GM12891 (cell line): ENCODE measurements at places on chromosomes 16 and 17.

- no peak for DNase-seq
These were observed 3.8 kb downstream of the CMIP start for GRCh38 chr16:81448154-81449131.

- no peak for DNase-seq
These were observed 5.2 kb upstream of the PKMYT1 start for GRCh38 chr16:2985462-2985861.

- no peak for DNase-seq
These were observed 54.9 kb downstream of the CYLD start for GRCh38 chr16:50796829-50797228.

GRCh38 chr16:56614549-56614991 is 6.2 kb downstream of the MT2A start:
- DNase-seq: no peak

- no peak for DNase-seq
These were observed 22.5 kb upstream of the TACO1 start for GRCh38 chr17:63578027-63578768.

DNA sequence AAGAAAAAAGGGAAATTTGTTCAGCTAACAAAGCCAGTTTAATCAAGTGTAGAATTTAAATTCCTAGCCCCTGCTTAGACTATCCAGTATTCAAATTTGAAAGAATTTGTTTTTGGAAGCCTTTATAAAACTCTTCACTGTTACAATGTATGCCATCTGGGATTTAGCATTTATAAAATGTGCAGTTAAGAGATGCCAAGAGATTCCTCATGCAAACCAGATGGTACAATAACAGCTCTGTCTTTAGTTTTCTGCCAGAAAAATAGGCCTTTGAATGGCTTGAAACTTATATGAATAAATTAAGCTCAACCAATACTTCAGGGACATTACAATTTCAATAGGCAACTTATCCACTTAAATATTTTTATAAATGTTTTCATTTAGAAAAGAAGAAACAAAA is 6.8 kb upstream of the ANKS4B start:
- DNase-seq: no peak

DNA sequence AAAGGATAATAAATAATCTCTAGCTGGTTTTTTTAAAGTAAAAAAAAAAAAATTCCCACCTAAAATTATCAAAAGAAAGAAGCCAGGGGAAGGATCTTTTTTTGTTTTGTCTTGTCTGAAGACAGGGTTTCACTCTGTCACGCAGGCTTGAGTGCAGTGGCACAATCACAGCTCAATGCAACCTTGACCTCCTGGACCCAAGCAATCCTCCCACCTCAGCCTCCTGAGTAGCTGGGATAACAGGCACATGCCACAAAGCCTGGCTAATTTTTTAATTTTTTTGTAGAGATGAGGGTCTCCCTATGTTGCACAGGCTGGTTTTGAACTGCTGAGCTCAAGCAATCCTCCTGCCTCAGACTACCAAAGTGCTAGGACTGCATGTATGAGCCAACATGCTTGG is 78.4 kb upstream of the STAC2 start:
- DNase-seq: no peak

DNA sequence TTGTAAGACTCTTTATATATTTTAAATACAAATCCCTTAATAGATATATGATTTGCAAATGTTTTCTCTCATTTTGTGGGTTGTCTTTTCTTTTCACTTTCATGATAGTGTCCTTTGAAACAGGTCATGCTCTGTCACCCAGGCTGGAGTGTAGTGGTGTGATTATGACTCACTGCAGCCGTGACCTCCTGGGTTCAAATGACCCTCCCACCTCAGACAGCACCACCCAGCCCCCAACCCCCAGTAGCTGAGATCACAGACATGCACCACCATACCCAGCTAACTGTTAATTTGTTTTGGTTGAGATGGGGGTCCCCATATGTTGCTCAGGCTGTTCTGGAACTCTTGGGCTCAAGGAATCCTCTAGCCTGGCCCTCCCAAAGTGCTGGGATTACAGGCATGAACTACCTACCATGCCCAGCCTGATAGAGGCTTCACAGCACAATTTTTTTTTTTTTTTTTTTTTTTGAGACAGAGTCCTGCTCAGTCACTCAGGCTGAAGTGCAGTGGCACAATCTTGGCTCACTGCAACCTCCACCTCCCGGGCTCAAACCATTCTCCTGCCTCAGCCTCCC is 18.5 kb upstream of the TMIGD1 start:
- no peak for DNase-seq

DNA sequence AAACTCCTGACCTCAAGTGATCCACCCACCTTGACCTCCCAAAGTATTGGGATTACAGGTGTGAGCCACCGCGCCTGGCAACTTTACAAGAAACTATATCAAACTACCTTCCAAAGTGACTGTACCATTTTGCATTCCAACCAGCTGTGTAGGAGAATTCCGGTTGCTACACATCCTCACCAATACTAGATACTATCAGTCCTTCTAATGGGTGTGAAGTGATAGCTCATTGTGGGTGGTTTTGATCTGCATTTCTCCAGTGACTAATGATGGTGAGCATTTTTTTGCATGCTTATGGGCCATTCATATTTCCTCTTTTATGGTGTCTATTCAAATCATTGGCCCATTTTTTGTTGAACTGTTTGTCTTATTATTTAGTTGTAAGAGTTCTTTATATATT is 37.7 kb downstream of the SCNN1B start:
- no peak for DNase-seq

GRCh38 chr17:78498848-78499247 is 78.3 kb downstream of the DNAH17 start:
- DNase-seq: no peak

- DNase-seq: no peak
These were observed at the start of gene ALOXE3 for GRCh38 chr17:8117980-8118768. TSS of gene ALOXE3 (minus strand) at chr17:8118514. CDS start at chr17:8117990, 524 bp downstream.

DNA sequence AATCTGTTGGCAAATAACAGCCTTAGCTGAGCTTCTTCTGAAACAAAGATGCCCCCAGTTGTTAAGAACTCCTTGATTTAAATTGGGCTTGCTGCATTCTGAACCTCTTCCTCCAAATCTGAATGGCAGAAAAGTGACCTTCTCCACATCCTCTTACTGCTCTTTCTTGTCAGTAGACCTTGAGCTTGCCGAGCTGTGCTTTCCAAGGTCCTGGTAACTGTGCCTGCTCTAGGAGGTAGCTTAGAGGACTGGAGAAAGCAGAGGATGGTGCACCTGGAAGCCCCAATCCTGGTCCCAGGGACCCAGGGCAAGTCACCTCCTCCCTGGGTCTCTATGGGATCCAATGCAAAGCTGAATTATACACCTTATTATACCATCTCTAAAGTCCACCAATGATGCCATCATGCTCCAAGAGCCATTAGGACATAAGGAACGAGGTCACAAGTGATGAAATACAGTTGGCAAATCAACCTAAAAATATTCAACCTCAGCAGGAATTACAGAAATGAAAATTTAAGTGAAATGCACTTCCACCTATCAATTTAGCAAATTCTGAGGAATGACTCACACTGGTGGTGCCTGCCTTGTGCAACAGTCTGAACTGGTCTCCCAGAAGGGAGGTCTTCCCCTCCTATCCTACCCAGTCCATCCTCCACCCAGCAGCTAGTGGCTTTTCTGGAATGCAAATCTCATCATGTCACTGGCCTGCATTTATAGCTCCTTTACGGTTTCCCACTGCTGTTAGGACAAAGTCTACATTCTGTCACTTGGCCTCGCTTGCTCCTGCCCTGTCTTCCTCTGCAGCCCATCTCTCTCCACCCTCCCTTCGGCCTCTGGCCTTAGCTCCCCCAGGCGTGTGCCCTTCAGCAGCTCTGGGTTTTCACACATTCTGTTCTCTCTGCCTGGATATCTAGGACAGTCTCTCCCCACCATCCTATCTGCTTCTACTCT is 36.6 kb downstream of the TOM1L2 start:
- no peak for DNase-seq

DNA sequence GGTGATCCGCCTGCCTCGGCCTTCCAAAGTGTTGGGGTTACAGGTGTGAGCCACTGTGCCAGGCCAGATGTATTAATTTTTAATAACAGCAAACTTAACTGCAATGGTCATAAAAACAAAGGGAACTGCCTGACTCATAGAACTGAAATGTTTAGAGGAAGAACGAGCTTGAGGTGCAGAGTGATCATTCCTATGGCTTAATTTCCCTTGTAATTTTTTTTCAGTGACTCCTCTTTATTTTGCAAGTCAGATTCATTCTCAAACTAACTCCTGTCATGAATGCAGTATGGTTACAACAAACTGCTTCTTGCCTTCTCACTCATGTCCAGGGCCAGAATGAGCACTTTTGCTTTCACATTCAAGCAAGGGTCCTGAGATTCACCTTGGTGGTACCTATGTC is 231.3 kb downstream of the HAPSTR1 start:
- no peak for DNase-seq

DNA sequence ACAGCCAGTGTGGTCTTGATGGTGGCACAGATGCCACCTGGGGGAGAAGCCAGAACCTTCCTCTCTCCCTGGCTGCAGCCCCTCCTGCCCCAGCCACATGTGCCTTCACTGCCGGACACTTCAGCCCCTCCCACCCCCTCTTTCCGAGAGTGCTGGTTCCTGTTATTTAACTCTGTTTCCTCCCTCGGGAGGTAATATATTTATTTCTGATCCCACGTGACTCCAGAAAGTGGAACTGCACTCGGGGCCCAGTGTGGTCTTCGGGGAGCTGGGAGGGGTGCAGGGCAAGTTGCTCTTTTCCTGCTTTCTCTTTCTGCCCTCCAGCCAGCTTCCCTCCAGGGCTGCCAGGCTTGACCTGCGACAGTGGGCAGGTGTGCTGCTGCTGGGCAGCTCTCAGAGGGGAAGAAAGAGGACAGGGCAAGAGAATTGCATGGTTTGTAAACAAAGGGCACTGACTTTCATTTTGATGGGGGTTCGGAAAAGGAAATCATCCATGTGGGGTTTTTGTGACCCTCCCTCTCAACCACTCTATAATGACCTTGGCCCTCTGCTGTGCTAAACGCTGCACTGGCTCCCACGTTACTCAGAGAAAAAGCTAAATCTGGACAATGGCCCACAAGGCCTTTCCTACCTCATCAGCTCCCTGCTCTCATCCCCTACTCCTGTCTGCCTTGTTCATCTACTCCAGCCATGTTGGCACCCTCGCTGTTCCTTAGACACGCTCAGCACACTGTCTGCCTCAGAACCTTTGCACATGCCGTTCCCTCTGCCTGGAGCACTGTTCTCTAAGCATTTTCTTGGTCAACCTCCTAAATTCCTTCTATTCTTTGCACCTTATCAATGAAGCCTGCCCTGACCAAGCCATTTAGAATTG is 8.2 kb upstream of the CIITA start:
- no peak for DNase-seq

- no peak for DNase-seq
These were observed 11.1 kb upstream of the CCDC154 start for GRCh38 chr16:1455190-1456171.

DNA sequence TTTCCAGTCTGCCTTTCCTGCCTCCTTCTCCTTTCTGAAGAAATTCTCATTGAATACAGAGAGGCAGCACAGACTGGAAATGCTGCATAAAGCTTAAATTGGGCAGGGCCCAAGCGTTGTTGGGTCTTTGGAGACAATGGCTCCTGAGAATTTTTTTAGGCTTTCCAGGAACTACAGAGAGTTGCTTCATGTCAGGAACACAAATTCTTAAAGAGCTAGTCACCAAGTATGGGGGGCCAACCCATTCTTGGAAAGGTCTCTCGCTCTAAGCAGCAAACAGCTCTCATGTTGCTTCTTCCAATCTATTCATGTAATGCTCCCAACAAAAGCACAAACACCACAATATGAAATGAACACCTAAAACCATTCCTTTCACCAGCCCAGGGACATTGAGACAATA is 6.9 kb downstream of the HNF1B start:
- DNase-seq: no peak

DNA sequence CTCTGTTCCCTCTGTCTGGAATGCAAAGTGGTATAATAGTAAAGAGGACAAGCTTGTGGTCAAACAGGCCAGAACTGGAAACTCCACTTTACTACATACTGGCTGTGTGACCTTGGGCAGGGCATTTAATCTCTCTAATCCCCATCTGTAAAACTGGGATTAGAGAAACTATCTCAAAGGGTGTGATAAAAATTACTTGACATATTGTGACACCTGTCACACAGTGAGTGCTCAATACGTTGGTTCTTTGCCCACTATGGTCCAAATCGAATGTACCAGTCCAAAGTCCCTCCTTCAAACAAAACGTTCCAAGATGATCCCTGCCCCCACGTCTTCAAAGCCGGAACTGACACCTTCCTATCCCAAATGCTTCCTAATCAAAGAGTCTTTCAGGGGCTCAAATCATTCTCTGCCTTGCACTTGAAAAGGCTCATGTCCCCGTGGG is 734 bp downstream of the PGAP3 start:
- DNase-seq: no peak

DNA sequence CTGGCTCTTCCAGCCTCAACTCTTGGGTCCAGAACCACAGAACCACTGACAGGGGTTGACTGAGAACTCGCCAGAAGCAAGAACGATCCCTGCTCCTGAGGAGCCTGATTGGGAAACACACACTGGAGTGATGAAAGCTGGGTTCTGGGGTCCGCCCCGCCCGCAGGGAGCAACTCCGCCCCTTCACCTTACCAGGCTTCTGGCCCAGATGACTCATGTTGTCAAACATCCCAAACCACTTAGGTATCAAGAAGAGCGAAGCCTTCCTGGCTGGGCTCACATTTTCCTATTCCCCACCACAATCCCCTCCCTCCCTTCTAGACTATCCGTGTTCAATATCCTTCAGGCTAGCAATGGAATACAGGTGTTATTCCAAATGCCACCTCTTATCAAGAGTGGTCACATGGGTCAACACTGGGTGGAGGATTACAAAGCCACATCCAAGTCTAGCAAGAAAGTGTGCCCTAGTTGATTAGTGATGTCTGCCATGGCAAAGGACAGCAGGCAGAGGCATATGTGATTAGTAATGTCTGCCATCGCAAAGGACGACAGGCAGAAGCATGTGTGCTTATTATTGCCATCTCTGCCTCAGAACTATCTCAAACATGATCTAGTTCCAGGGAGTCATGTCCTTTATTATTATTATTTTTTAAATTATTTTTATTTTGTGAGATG is 70.5 kb downstream of the TIMM22 start:
- DNase-seq: no peak

DNA sequence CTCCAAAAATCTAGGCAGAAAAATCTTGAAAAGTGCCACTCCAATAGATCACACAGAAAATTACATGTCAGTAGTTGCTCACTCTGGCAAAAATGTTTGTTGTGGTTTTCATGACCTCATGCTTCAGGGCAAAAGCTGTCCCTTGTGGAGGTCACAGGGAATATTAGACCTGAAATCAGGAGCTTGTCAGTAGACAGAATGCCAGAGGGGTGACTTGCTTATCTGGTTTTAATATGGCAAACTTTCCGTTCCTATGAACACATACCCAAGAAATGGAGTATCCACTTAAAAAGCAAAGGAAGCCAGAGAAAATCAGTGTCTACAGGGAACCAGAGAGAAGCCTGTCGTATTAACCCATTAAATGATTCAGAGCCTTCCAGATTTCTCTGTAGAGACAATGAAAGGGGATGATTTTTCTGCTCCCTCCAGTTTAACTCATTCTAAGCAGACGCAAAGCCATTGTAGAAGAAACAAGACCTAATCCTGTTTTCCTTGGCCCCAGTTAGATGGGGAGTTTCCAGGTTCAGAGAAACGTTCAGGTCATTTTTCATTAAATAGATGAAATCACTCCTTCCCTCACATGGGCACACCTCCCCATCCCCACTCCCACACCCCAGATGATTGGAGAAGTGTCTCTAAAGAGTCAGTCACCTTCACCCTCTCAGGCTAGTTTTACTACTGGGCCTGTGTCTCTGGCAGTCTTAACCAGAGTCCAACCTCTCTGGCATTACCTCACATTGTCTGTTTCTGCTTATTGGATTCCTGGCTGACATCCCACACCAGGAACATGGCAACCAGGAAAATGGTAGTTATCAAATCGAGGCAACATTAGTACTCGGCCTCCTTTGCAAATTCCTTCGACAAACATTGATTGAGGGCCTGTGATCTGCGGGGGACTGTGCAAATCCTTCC is 6.0 kb downstream of the SOX9 start:
- DNase-seq: no peak
